Right atrium auricular region (tissue), 2 donors: ENCODE measurements at places on chromosomes 4 and X. TPM values are rescaled to one million over a fixed set of nuclear protein-coding genes. Genes with fewer than 3 reads are reported as not detected.
A peak's percentile ranks its signal among the peaks of the same experiment; 100 is the strongest.

The MAMLD1 gene
- 0.56 TPM for total RNA-seq

DNA sequence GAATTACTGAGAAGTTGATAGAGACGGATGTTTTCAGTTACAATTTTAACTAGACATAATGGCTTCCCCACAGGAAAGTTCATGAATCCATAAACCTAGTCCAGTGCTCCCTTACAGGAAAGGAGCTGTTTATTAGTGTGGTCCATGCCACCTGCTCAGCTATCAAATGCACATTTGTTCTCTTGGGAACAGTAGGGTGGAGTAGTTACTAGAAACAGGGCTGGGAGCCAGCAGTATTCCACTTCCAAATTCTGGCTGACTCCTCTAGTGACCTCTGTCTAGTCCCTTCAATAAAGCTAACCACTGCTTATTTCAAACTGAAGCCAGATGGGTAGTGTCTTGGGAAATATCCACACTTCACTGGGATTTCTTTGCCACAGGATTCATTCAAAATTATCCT is 88.4 kb upstream of the TLL1 start:
- H3K36me3 ChIP-seq, result no peaks in the 10 kb centered on the region
- no peaks in the 10 kb centered on the region for H3K27me3 ChIP-seq
- DNase-seq, result no peak
- H3K27ac ChIP-seq, result peak overlapping the region; percentile 72
- no peak overlapping the region for H3K4me3 ChIP-seq

DNA sequence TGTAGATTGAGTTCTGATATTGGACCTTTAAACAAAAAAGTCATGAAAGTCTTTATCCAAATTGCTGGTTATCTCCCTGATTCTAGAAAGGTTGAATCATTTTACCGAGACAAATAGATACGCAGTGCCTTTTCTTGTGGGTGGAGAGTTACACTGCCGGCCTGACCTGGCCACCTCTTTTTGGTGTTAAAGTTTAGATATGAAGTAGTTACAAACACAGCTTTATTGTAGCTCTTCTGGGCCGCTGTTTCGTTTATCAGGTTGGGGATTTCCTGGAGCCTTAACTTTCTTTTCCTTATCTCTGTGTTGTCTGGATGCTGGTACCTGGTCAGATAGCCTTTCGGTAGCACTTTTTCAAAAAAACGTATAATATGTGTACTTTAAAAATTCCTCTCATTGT is 31.0 kb downstream of the FNIP2 start:
- no peak overlapping the region for H3K4me3 ChIP-seq
- H3K36me3 ChIP-seq, result no peaks in the 10 kb centered on the region
- H3K4me1 ChIP-seq, result no peaks in the 10 kb centered on the region
- DNase-seq, result no peak
- H3K27ac ChIP-seq, result no peak overlapping the region

- H3K27me3 ChIP-seq, result no peaks in the 10 kb centered on the region
- H3K27ac ChIP-seq, result no peak overlapping the region
- H3K4me3 ChIP-seq, result no peak overlapping the region
- H3K4me1 ChIP-seq, result no peaks in the 10 kb centered on the region
- no peak for DNase-seq
Observed at GRCh38 chr4:174648812-174649211, 126.5 kb upstream of the HPGD start.

The SATL1 gene
- total RNA-seq, result 0.16 TPM
